ENCODE measurements at places on chromosomes 13 and 19.
A peak's percentile ranks its signal among the peaks of the same experiment; 100 is the strongest.

DNA sequence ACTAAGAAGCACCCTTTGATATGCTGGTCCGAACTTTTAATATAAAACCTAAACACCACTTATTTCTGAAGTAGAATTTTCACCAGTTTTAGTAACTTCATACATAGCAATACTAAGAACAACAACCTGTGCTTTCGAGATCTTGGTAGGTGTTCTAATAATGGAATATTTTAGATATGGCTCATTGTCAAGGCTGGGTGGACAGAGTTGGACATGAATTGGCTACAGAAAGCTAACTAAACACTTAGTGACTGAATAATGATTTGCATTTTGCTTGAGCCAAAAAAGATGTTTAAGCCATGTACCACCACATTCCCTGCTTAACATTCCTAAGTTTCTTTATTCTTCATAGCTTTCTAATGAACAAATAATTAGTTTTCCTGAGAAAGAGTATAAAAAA, 344.3 kb upstream of the SGCG start:
- no peak for DNase-seq

GRCh38 chr19:42965176-42965575, 28.2 kb upstream of the PSG7 start:
- no peak for DNase-seq

DNA sequence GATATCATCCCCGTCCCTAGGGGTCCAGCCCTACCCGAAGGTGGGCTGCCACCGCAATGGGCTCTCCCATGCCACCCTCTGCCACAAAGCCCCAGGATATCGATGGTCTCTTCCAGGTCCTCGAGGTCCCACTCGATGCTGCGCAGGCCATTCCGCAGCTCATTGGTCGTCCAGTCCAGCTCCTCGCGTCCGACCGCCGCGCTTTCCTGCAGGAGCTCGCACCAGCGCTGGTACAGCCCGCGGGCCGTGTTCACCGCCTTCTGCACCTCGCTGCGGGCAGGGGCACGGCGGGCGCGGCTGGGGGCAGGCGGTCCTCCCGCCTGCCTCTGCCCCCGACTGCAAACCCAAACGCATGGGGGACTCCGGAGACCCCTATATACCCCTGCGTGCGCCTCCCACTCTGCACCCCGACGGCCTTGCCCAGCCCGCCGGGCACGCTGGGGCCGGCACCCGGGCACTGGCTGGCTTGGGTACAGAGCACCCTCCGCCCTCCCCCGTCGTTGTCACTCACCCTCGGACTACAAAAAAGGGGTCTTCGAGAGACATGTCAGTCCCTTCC, 468 bp downstream of the STX10 start:
- DNase-seq = peak; percentile 50

DNA sequence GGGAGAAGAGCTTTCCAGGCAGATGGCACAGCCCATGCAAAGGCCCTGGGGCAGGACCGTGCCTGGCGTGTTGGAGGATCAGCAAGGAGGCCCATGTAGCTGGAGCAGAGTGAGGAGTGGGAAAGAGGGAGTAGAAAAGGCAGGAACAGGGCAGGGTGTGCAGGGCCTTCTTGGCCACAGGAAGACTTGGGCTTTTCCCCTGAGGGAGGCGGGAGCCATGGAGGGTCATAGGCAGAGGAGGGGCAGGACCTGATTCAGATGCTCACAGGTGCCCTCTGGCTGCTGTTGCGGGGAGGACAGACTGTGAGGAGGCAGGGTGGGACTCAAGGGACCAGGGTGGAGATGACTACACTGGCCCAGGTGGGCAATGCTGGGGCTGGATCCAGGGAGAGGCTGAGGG, 13.8 kb upstream of the PTPRS start:
- DNase-seq = peak; percentile 52

GRCh38 chr19:11067356-11068113, 21.7 kb upstream of the LDLR start:
- DNase-seq = no peak

- no peak for DNase-seq
These were observed 11.9 kb upstream of the GGACT start for GRCh38 chr13:100600461-100600860.

DNA sequence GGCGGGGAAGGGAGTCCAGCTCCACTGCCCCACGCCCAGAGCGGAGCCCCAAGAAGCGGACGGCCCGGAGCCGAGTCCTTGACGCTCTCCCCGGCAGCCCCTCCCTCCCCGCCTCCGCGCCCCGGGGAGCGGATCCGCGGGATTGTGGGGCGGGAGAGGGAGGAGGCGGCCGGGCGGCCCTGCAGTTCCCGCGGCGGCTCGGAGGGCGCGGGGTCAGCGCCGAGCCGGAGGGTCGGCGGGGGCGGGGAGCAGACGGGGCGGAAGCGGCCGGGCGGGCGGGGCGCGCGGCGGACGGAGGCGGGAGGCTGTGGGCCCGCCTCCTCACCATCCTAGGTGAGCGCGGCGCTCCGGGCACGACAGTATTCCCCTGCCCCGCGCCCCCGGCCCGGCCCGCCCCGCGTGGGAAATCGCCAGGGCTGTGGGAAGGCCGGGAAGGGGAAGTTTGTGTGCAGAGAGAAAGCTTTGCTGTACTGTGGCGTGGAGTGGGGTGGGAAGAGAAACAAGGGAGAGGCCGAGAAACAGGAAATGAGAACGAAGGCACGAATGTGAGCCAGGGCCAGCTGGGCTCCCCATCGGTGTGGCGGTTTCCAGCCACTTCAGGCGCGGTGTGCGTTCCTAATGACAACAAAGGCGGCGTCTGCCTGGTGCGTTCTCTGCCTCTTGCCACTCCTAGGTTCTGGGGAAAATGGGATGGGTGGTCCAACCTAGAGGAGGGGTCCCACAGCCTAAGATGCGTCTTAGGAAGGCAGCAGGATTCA, 1.3 kb upstream of the KLF12 start:
- peak; percentile 81 for DNase-seq

- no peak for DNase-seq
These were observed 420 bp upstream of the FSD1 start for GRCh38 chr19:4303819-4304537.

GRCh38 chr13:40464337-40465014, 202.0 kb downstream of the FOXO1 start:
- no peak for DNase-seq

DNA sequence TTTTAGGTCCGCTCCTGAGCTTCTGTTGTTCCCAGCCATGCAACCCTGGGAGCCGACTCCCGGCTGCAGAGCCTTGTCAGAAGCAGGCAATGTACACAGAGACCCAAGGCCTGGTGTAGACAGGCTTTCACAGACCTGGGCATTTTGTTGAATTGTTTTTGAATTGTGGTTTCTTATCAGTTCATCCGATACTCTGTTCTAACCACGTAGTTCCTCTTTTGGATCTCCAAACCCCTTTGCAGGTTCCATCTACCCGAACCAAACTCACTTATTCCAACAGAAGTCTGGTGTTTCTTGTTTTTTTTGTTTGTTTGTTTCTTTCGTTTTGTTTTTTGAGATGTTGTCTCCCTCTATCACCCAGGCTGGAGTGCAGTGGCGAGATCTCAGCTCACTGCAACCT, 6.3 kb upstream of the NLRP2 start:
- DNase-seq = no peak

DNA sequence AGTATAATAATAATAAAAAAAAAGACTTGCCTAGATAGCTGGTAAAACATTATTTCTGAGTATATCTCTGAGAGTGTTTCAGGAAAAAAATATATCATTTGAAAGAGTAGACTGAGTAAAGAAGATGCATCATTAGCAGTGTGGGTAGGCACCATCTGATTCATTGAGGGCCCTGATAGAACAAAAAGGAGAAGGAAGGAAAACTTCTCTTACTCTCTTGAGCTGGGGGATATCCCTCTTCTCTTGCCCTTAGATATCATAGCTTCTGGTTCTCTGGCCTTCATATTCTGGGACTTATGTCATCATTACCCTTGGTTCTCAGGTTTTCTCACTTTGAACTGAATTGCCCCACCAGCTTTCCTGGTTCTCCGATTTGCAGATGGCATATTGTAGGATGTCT, 177.6 kb upstream of the EDNRB start:
- DNase-seq = no peak

DNA sequence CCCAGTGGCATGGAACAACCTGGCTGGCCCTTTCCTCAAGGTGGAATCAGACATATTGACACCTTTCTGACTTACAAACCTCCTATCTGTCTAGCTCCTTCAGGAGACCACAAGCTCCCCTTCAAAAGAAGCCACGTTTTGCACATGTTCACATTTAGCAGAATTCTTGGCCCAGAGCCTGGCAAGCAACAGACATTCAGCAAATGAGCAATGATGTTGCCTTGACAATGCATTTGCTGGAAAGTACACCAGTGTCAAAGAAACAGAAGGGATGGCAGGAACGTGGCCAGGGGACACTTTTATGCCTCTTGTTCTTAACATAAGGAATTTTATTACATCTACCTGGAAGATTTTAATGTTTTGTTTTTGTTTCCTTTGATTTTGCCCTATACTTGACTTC, 85.5 kb upstream of the FGF14 start:
- no peak for DNase-seq

GRCh38 chr13:109881347-109881725, 95.0 kb upstream of the IRS2 start:
- no peak for DNase-seq

DNA sequence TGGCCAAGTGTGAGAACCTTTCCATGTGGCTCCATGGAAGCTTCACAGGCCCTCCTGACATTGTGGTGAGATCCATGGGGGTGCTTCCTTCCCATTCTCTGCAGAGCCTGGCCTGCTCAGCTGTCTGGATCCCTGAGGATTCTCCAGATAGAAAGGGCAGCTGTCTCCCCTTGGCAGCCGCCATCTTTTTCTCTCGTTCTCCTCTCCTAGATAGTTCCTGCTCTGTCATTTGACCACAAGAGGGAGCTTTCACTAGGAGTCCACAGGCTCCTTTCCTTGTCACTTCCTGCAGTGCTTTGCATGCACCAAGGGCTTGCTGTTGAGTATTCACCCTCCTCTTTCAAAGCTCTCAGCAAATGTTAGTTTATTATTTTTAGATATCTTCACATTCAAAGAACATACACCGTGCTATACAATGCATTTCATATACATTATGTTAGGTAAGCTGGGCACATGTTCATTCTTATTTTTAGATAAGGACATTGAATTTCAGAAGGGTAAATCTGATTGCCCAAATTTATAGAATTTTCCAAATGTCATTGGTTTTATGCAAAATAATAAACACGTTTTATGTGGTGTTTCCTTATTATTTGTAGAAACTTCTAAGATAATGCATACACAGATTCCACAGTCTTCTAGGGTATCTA, 133.2 kb downstream of the FRY start:
- peak; percentile 81 for DNase-seq

DNA sequence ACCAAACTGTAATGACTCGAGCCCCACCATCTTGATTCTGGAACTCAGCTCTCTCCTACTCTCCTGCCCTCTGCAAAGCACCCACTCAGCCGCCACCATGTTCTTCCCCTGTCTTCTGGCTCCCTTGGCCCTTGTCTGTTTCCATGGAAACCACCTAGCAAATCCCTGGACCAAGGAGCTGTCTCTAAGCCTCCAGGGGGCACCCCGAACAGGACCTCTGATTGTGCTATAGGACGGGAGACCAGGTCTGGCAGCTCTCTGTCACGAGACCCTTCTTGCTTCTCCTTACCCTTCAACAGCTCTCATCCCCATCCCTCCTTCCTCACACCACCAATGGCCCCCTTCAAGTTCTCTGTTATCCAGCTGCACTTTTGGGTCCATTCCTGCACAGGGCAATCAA, 277.7 kb upstream of the ZNF507 start:
- DNase-seq = peak; percentile 2

- DNase-seq = peak; percentile 64
These were observed 15.1 kb upstream of the CEACAM4 start for GRCh38 chr19:41641879-41642485.

DNA sequence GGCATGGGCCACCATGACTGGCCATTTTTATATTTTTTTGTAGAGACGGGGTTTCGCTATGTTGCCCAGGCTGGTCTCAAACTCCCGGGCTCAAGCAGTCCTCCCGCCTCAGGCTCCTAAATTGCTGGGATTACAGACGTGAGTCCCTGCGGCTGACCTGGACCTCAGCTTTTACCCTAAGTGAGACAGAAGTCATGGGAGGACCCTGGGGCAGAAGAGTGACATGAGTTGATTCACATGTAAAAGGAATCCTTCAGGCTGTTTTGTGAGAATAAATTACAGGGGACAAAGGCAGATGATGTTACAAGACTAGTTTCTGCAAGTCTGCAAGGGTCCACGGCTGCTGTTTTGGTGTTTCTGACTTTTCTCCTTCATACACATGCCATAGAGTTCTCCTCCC, 2.6 kb upstream of the BCAM start:
- no peak for DNase-seq

GRCh38 chr19:4199699-4200293, 17.3 kb downstream of the ANKRD24 start:
- DNase-seq = peak; percentile 63

GRCh38 chr13:43074824-43075510, 51.6 kb downstream of the DNAJC15 start:
- DNase-seq = no peak

GRCh38 chr13:40362502-40362901, 303.9 kb downstream of the FOXO1 start:
- DNase-seq = no peak

DNA sequence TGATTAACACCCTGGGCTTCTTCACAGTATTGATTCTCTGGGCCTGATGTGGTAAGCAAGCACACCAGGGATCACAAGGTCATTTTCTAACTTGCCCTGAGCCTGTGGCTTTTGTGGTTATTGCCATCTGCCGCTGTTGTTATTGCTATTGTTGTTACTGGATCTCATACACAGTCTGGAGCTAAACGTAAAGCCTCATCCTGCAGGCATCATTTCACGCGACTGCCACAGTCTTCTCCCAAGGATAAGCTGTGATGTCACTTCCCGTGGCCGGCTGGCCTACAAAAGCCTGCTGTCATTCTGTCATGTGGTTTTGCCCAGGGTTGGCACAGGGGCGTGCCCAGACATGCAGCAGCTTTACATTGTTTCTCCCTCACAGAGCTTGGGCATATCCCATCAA, 154.0 kb upstream of the GPR12 start:
- no peak for DNase-seq

GRCh38 chr19:15400521-15401396, 18.0 kb downstream of the AKAP8L start:
- no peak for DNase-seq

- DNase-seq = no peak
These were observed 10.4 kb downstream of the BORCS8 start for GRCh38 chr19:19181488-19181998.

- DNase-seq = no peak
These were observed 1299.2 kb upstream of the ATXN8OS start for GRCh38 chr13:68808456-68808855.

GRCh38 chr13:74709226-74709625, 575.0 kb upstream of the KLF12 start:
- DNase-seq = no peak

- DNase-seq = no peak
These were observed 49.6 kb downstream of the MYO9B start for GRCh38 chr19:17125062-17125727.

- DNase-seq = no peak
These were observed 165.5 kb downstream of the FGF14 start for GRCh38 chr13:102236341-102236740.
